NCI-H774 (cell line): ENCODE measurements at places on chromosomes 4 and X.

DNA sequence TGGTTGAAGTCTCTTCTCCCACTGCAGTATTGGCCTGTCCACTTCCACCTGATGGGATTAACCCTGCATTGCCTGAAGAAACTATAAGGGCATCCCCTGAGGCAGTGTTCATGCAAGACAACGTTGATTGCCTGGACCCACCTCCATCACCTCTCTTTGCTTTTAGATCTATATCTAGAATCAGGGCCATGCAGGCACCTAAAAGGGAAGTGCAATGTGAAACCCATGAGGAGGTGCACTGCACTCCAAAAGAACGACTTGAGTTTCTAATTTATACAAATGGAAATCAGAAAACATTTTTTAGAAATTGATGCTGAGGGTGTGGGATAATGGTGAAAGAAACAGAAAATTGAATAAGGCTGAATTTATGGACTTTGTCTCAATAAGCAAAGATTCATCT lies 694.4 kb downstream of the TRAM1L1 start:
- no peak for DNase-seq

- DNase-seq = peak; percentile 34
Observed at GRCh38 chrX:132169554-132169953, 41.7 kb upstream of the FRMD7 start.

GRCh38 chr4:38001927-38002326 lies 41.7 kb downstream of the PTTG2 start:
- no peak for DNase-seq

- no peak for DNase-seq
Observed at GRCh38 chr4:105631818-105632400, 76.6 kb downstream of the INTS12 start.

GRCh38 chr4:114272226-114272625 lies 292.8 kb upstream of the ARSJ start:
- DNase-seq = no peak

GRCh38 chr4:3079694-3080123 lies 5.2 kb downstream of the HTT start:
- no peak for DNase-seq

DNA sequence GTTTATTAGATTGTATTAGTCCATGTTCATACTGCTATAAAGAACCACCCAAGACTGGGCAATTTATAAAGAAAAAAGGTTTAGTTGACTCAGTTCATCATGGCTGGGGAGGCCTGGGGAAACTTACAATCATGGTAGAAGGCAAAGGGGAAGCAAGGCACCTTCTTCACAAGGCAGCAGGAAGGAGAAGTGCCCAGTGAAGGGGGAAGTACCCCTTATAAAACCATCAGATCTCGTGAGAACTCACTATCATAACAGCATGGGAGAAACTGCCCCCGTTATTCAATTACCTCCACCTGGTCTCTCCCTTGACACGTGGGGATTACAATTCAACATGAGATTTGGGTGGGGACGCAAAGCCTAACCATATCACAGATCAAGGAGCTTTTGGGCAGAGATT lies 8.1 kb upstream of the HSD17B13 start:
- DNase-seq = no peak

DNA sequence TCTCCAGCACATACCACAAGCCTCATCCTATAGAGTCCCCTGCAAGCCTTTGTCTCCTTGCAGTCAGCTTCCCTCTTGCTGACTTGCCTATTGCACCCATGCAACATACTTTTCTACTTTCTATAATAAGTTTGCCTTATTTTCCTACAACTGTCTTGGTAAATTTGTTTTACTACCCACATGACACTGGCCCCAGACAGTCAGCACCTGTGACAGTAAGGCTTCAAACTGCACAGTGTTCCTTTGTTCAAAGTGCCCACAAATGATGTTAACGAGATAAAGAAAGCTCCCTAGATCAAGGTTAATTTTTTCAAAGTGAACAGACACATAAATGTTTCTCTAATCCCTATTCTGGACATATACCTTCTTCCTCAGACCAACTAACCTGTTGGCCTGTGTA lies 529.1 kb upstream of the PCDH10 start:
- no peak for DNase-seq

GRCh38 chrX:150872773-150873336 lies 25.6 kb downstream of the CD99L2 start:
- no peak for DNase-seq

DNA sequence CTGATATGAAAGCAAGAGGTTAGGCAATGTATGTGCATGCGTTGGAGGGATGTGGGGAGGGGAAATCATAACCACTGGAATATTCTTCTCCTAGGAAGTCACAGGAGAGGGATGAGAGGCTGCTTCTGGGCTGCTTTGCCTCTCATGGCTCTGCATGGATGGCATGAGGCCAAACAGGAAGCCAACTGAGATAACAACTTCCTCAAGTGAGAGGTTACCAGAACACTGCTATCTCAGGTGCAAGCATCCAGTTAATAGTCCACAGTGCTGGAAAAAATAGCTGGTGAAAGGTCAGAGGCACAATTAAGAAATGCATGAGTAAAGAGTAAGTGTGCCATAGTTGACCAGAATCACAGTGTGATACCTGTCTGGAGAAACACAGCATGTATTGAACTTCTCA lies 113.3 kb downstream of the ELOVL6 start:
- DNase-seq = no peak
